ENCODE measurements at places on chromosomes 13 and 19.

DNA sequence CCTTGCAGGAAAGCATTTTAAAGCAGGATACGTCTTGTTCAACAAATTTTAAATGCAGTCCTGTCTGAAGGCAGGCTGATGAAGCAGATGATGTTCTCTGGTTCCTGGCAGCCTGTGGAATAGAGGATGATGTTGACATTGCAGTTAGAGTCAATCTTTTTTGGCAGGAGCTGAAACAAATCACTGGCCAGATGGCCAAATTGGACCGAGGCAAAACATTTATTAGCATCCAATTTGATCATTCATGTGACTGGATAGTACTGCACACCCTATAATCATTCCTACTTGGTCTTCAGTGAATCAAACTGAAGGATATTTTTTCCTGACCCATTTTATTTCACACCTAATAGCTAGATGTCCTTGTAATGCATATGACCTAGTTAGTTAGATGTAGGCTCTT is 172.2 kb upstream of the SLC10A2 start:
- DNase-seq, result no peak

DNA sequence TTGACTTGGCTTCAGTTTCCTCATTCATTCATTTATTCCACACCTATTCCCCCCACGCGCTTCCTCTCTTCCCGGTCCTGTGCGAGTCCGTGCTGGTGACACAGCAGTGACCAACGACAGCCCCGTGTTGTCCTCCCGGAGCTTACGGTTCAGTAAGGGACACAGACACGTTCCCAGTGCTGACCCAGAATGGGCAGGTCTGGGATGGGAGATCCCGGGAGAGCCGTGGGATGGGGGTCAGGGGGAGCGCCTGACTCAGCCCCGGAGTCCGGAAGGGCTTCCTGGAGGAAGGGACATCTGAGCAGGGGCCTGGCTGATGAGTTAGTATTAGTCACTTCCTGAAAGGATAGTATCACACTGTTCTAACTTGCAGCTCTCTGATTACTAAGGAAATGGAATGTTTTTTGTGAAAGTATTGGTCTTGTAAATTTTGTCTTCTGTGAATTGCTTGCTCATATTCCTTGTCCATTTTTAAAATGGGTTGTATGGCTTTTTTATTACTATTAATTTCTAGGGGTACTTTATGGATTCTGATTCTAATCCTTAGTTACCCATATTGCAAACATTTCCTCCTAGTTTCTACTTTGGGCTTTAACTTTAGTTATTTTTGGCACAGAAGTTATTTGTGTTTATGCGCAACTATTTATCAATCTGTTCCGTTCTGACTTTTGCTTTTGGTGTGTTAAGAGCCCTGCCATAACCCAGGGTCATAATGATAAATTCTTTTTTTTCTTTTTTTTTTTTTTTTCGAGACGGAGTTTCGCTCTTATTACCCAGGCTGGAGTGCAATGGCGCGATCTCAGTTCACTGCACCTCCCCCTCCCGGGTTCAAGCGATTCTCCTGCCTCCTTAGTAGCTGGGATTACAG is 708 bp upstream of the ERCC1 start:
- no peak for DNase-seq

- DNase-seq, result no peak
Observed at GRCh38 chr13:65943024-65943423, 1287.1 kb downstream of the PCDH9 start.

DNA sequence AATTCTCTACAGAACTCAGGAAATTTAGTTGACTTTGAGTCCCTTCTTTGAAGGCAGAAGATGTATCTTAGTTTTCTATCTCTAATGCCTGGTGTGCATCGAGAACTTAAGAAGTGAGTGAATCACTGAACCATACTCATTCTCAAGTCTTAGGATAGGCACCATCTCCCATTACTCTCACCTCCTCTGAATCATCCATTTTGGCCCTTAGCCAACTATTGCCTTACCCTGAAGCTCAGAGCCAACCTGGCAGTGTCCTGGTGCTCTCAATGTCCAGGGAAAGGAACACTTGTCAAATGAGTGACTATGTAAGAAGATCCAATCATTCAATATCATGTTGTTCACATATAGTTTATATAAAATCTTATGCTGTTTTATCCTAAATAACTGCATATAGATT is 146.6 kb downstream of the RGCC start:
- no peak for DNase-seq

GRCh38 chr13:39804332-39805210 is 149.1 kb downstream of the COG6 start:
- DNase-seq, result no peak

DNA sequence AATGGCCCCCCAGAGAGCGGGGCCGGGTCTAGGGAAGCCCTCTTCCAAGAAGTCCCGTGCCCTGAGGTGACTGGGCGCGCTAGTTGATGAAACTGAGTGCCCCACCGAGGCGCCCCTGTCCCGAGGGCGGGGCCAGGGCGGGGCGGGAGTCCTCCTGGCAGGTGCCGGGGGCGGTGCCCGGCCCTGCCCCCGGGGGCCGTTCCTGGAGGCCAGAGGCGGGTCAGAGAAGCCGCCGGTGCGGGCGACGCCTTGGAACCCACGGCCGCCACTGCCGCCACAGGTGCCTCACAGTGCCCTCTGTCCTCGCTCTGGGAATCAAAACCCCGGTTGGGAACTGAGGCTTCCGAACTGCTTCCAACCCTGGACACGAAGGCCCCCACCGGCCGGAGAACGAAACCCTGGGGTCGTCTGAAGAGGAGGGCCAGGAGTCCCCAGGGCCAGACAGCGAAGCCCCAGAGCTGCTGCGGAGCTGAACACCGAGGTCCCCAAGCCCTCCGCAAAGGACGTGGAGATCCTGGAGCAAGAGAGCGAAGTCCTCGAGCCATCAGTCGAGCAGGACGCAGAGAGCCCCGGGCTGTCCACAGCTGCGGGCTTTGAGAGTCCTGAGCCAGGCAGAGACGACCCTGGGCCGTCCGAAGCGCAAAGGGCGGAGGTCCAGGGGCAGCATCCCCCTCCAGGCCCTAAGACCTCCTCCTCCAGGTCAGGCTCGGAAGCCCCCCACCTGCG is at the start of gene MISP3:
Gene MISP3, plus strand, starts transcription at position 252 of the 726 bp plus-strand sequence. CDS start 524 bp downstream, outside the sequence.
- DNase-seq, result no peak

DNA sequence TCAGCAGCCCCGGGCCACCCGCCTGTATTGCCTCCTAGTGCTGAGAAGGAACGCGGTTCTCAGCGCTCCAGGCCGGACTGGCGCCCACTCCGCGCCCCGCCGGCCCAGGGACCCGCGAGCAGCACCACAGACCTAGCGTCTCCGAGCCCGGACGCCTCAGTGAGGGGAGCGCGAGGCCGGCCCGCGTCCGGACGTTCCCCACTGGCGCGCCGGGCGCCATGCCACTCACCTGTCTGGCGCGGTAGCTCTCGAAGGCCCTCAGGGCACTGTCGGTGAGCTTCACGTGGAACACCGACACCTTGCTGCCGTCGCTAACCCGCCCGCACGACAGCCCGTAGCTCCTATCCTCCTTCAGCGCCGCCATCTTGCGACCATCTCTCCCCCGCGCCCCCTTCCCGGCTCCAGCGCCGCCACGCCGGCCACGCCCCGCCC is at the start of gene ELL:
Gene ELL, minus strand, starts transcription at position 379 of the 432 bp plus-strand sequence. Its CDS starts 15 bp downstream, at position 364.
- no peak for DNase-seq

DNA sequence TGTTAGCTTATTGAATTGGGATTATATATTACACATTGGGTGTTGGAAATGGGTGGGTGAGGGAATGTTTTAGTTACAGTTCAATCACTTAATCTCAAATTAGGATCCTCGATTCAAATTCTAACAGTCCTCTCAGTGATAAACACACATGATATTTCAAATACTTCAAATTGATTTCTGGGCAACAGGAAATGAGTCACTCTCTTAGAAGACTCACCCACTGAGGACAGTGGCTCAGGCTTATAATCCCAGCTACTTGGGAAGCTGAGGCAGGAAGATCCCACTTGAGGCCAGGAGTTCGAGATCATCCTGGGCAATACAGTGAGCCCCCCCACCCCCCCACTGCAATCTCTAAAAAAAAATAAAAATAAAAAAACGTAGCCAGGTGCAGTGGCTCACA is 435.3 kb downstream of the KLF12 start:
- no peak for DNase-seq

DNA sequence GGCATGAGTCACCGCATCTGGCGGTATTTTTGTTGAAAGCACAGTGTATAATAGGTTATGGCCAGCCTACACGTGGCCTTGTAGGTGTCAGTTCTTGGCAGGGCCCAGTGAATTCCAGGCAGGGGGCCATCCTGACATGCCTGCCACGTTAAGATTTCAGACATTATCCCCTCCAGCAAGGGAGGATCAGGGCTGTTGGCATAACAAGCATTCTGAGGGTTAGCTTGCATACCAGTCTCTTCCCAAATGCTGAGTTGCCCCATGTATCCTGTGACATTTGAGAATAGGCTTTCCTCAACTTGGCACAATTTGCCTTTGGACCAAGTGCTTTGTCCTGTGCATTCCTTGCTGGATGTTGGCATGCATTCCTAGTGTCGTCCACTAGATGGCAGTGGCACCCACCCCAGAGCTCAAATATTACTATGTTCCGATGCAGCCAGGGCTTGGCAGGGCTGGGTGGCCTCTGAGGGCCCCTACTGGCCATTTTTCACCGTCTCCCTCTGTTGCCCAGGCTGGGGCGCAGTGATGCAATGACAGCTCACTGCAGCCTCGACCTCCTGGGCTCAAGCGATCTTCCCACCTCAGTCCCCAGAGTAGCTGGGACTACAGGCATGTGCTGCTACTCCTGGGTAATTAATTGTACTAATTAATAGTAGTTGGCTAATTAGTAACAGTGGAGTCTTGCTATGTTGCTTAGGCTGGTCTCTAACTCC is 31.2 kb downstream of the NLRP12 start:
- DNase-seq, result peak; percentile 36

- no peak for DNase-seq
Observed at GRCh38 chr13:95457294-95457693, 95.2 kb upstream of the CLDN10 start.

DNA sequence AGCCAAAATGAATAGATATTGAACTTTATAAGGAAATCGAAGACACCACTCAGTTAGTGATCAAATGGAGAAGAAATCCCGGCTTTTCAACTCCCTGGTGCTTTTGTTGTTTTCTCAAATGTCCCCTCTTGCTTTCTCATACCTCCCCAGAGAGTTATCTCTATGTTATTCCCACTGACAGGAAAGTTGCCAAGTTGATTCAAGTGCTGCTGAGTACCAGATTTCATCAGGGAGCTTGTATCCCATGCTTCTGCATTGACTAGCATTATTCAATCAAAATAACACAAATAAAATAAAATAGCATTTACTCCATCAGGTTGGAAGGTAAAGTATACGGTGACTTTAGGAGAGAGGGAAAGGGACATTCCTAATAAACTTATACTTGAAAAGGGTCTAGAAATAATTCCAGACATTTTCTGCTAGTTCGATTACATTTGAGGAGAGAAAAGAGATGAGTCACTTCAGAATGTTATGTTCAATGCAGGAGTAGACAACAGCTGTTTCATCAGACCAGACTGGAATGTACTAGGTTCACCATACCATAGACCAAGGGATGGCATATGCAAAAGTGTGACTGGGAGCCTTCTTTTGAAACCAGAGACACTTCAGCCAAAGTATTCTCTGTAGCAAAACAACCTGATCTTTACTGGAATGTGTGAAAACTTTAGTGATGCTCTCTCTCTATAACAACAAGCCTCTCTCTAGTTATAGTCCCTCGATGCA is 397.8 kb downstream of the FGF14 start:
- no peak for DNase-seq

DNA sequence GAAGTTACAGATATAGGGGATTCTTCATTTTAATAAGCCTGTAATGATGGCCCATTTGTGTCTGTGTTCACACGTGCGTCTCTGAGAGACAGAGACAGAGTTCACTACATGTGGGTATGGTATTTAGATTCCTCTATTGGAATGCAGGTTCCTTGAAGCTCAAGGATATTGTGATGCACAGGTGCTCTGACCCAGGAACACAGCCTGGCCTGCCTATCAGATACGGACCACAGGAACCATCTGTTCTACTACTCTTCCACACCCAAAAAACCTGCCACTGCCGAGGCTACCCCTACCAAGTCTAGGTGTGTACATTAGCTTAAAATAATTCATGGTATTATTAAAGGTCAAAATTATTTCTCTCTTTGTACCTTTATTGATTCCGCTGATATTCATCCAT is 289.2 kb downstream of the ATP8A2 start:
- no peak for DNase-seq

GRCh38 chr19:1874554-1875185 is 10.6 kb downstream of the ABHD17A start:
- no peak for DNase-seq

- no peak for DNase-seq
Observed at GRCh38 chr13:76993021-76993420, 1.1 kb downstream of the CLN5 start.

- DNase-seq, result no peak
Observed at GRCh38 chr19:46043519-46043918, 2.7 kb upstream of the IGFL4 start.

DNA sequence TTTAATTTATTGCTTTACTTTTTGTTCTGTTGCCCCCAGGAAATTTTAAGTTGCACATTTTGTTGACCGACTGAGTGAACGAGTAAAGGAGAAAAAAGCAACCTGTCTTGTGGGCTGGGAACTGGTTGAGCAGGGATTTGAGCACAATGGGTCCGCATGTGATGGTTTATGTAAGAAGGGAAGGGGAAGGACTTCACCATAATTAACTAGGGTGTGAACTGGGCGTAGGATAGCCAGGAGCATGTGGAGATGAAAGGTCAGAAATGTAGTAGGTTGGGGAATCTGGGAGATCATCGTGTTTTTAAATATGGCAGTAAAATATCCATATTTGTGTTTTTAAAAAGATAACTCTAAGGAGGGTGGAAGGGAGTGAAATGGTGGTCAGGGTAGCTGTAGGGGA is 99.9 kb downstream of the GPC5 start:
- no peak for DNase-seq

GRCh38 chr19:2049741-2050348 is 1.2 kb downstream of the MKNK2 start:
- no peak for DNase-seq

GRCh38 chr13:40194224-40194806 is 472.1 kb downstream of the FOXO1 start:
- DNase-seq, result no peak

GRCh38 chr19:32859591-32859990 is 10.0 kb downstream of the SLC7A9 start:
- DNase-seq, result no peak

- no peak for DNase-seq
Observed at GRCh38 chr19:5693195-5694166, 3.4 kb downstream of the RPL36 start.

DNA sequence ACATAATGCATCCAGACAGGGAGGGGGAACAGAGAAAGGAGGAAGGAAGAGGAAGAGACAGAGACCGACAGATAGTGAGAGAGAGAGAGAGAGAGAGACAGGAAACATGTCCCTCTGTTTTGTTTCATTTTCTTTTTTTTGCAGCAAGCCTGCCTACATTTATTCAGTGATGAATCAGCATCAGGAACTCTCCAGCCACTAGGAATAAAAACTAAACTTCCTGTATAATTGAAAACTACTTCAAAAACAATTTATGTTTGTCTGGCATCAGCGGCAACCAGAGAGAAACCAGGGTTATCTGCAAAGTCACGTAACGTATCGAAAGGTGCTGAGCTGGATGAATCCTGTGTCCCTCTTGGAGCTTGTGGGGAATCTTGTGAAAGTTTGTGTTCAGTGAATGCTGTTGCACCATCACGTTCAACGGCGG is 148.6 kb upstream of the SOX21 start:
- no peak for DNase-seq
